ENCODE measurements at places on chromosomes 2 and 18. TPM values are rescaled to one million over a fixed set of nuclear protein-coding genes. Genes with fewer than 3 reads are reported as not detected.

The HK2 gene
- 1.2 TPM for total RNA-seq

The LIPG gene
- total RNA-seq: 0.34 TPM

The EMILIN1 gene
- total RNA-seq: 0.56 TPM

The ATOH8 gene
- total RNA-seq: 10.5 TPM

The ABCG8 gene
- not detected for total RNA-seq

The ATP8B1 gene
- 6.2 TPM for total RNA-seq

The CD207 gene
- total RNA-seq: not detected

The PLEK gene
- total RNA-seq: 0.06 TPM

The FOXI3 gene
- total RNA-seq: not detected

All from A549 treated with GW870086 at 1 μM for 4 hours (cell line).